ENCODE measurements at places on chromosomes 5 and 9.

GRCh38 chr9:128635266-128636023 lies 21.2 kb downstream of the DYNC2I2 start:
- DNase-seq: no peak

DNA sequence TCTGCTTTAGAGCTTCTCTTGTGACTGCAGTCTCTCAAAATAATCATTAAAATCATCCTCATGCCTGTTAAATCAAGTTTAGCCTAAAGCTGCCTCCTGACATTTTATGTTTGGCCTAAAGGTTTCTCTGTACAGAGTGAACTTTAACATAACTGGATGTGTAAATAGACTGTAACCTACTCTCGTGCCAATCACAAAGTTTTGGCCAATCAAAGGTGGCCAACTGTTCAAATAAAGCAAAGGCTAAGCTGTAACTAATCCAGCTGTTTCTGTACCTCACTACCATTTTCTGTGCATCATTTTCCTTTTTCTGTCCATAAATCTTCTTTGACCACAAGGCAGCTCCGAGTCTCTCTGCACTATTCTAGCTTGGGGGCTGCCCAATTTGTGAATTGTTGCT lies 86.2 kb downstream of the GCNT1 start:
- DNase-seq: no peak

GRCh38 chr9:74973714-74974113 lies 21.0 kb upstream of the C9orf40 start:
- DNase-seq: no peak

- no peak for DNase-seq
Measured at GRCh38 chr5:107532169-107532878, 138.4 kb downstream of the EFNA5 start.

DNA sequence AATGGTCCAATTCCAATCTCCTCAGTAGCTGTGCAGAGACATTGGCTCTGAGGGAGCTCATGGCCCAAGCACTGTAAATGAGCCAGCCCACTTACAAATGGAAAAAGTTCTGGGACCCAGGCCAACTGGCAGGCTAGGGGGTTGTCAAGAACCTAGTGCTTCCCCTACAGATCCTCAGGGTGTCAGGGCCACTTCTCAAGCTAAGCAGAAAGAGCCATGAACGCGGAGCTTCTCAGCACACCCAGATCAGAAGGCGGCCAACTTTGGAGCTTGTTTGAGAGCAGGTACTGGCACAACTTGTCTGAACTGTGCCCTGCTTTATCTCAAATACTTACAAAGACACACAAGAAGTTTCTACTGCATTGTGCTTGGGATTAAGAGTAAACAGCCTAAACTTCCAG lies 17.5 kb downstream of the TLE1 start:
- DNase-seq: no peak

- no peak for DNase-seq
Measured at GRCh38 chr9:86135371-86135770, 36.0 kb upstream of the GOLM1 start.

DNA sequence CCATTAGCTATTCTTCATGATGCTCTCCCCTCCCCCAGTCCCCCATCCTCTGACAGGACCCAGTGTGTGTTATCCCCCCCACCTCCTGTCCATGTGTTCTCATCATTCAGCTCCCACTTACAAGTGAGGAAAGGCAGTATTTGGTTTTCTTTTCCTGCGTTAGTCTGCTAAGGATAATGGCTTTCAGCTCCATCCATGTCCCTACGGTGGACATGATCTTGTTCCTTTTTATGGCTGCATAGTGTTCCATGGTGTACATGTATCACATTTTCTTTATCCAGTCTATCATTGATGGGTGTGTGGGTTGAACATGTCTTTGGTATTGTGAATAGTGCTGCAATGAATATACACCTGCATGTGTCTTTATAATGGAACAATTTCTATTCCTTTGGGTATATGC lies 101.3 kb upstream of the ICE1 start:
- DNase-seq: no peak

GRCh38 chr5:78594021-78594420 lies 54.6 kb downstream of the LHFPL2 start:
- DNase-seq: no peak

- no peak for DNase-seq
Measured at GRCh38 chr5:66777868-66778267, 181.7 kb downstream of the MAST4 start.

DNA sequence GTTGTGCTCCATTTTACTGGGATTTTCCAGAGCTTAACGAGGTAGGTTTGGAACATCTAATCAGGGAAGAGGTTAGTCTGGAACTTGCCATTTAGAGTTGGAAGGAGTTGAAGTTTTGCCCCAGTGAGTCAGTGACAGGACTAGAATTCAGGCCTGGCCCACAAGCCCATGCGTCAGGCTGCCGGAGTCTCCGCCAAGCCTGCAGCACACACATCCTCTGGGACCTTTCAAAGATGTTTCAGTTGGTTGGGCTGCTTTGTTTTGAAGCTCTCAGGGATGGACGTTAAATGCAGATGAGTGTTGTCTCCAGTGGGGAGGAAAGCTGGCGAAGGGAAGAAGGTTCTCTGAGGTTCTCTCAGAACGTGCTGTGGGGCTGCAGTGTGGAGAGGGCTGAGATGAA lies 147.0 kb downstream of the PSAT1 start:
- DNase-seq: no peak

- DNase-seq: no peak
Measured at GRCh38 chr5:149403923-149404745, 25.0 kb upstream of the IL17B start.

GRCh38 chr5:152097128-152097527 lies 172.5 kb upstream of the GLRA1 start:
- DNase-seq: no peak

DNA sequence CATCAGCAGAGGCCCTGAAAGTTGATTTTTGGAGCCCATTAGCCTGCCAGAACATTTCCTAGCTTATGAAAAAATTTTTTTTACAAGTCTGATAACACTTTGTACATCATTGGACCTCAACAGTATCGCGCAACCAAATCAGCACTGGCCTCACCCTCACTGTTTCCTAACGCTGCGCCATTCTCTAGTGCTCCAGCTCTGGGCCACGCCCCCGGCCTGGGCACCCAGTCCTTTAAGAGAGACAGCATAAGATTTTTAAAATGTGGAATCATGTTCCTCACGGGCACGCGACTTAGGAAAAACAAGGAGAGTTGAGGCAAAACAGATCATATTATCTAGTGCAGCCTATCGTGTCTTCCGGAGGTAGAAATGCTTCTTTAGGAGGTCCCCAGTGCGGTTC lies 114.5 kb downstream of the BOD1 start:
- no peak for DNase-seq

GRCh38 chr9:129383561-129384490 lies 205.8 kb upstream of the IER5L start:
- peak; percentile 77 for DNase-seq

DNA sequence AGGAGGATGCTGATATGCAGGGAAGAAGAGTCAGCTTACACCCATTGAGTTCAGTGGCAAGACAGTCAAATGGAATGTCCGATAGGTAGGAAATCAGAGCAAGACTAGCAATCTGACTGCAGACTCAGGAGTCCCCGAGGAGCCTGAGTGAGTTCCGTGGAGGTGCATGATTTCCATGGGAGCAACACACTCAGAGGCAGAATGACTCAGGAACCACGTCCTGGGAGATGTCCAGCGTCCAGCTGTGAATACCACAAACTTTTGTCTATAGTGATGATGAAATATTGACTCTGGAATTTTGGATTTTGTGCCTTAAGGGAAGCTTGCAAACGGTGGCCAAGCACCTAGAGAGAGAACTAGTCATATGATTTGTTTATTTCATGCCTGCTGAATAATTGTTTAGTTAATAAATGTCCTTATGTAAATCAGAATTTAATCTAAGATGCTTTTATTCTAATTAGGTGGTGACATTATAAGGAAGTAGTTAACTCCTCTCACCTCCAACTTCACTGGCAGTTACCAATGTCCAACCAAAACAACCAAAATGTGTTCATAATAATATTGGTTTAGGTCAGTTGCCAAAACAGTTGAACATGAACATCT lies 100.4 kb downstream of the PDE4D start:
- no peak for DNase-seq

- DNase-seq: no peak
Measured at GRCh38 chr5:143837306-143837848, 25.4 kb downstream of the HMHB1 start.

- DNase-seq: no peak
Measured at GRCh38 chr9:27436234-27436633, 87.9 kb upstream of the IFNK start.

DNA sequence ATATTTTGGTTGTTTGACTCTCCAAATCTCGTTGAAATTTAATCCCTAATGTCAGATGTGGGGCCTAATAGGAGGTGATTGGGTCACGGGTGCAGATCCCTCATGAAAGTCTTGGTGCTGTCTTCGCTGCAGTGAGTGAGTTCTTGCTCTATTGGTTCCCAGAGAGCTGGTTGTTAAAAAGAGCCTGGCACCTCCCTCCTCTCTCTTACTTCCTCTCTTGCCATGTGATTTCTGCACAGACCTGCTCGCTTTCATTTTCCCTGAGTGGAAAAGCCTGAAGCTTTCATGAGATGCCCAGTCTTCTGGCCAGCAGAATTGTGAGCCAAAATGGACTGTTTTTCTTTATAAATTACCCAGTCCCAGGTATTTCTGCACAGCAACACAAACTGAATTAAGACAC lies 221.6 kb downstream of the MAT2B start:
- no peak for DNase-seq

DNA sequence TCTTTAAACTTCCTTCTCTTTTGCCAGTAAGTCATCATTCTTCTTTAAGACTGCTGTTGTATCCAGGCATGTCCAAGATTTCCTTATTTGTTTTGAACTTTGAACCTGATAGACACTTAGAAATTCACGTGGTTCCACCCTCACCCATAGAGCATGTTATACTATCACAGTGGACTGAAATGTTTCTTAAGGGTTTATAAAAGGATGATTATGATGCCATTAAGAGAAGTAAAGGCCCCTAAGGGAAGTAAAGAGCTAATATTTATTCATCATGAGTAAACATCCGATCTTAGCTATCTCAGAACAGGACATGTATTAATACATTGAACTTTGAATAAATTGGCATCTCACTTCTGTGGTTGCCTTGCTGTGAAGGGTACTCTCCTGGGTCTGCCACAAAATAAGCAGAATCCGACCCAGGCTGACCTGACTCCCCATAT lies 49.8 kb downstream of the PRKACG start:
- no peak for DNase-seq

- no peak for DNase-seq
Measured at GRCh38 chr9:77983320-77983662, 48.3 kb downstream of the GNAQ start.

- DNase-seq: no peak
Measured at GRCh38 chr5:77133061-77133758, 46.1 kb upstream of the ZBED3 start.

GRCh38 chr9:70407081-70407503 lies 7.4 kb downstream of the KLF9 start:
- DNase-seq: no peak

DNA sequence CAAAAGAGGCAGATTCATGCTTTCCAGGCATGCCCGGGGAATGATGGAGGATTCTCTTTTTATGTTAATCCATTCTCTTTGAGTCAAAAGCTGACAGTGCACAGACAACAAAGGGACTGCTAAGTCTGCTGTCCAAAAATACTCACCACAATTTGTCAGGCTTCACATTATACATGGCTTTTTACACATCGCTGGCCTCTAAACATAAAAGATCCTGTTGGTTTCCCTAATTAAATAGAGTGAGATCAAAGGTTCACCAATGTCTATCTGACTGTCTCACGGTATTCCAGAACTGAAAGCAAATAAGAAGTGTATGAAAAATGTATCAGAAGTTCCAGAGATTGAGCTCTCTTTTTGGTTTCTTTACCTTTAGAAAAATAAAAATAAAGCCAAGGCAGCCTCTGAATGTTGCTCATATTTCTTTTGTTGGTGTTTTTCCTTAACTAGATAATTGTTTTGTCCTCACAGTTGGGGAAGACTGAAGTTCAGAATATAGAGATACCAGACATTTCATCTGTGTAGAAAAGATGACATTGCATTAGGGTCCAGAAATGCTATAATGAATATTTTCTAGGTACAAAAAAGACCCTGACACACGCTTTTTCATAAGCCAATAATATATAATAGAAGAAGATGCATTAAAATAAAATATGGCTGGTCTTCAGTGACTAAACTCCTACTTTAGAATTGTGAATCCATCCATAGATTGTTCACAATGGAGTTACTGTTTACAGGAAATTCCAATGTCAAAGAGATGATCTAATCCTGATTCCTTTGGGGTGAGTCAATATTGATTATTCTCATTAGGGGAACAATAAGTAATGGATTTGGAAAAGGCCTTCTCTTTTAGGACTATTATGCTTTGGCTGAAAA lies 688.2 kb upstream of the CDH6 start:
- DNase-seq: no peak

GRCh38 chr5:17401470-17402288 lies 96.4 kb upstream of the TAF11L2 start:
- no peak for DNase-seq

GRCh38 chr9:127488946-127489345 lies 37.6 kb downstream of the LRSAM1 start:
- DNase-seq: no peak

GRCh38 chr9:21381448-21382339 lies 3.5 kb downstream of the IFNA2 start:
- DNase-seq: no peak

GRCh38 chr9:37412431-37413151 lies 9.9 kb upstream of the GRHPR start:
- no peak for DNase-seq

DNA sequence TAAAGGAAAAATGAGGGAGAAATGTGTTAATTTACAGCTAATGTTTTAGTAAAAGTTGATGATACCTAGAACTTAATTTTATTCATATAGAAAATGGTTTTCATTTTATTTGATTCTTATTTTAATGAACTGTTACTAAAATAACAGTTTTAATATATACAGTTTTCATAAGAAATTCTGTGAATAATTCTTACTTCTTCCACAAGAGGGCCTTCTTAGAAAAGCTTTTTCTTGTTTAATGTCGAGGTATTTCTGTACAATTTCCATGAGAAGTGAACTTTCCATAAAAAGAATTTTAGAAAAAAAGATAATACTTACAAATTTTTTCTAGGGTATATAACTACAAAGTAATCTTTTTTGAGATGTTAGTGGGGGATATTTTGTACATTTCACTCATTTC lies 73.9 kb downstream of the KLF9 start:
- DNase-seq: no peak

Measured in CD4-positive, alpha-beta T cell (primary cell).